ENCODE measurements at places on chromosomes 2 and 18.

GRCh38 chr18:45962866-45963265 lies 4.3 kb downstream of the EPG5 start:
- ATAC-seq = no peak

DNA sequence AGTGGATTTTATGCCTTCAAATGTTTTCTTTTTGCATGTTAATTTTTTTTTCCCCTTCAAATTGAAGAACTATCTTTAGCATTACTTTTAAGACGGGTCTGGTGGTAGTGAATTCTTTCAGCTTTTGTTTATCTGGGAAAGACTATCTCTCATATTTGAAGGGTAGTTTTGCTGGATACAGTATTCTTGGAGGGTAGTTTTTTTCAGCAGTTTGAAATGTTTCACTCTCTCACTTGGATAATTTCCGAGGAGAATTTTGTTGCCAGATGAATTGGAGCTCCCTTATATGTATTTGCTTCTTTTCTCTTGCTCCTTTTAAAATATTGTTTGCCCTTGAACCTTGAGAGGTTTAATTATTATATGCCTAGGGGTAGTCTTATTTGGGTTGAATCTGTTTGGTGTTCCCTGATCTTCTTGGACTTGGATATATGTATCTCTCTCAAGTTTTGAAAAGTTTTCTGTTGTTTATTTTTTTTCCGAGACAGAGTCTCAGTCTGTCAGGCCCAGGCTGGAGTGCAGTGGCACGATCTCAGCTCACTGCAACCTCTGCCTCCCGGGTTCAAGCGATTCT lies 15.5 kb downstream of the TTLL4 start:
- ATAC-seq = no peak

- no peak for ATAC-seq
Measured at GRCh38 chr2:152083202-152083875, 15.5 kb downstream of the CACNB4 start.

DNA sequence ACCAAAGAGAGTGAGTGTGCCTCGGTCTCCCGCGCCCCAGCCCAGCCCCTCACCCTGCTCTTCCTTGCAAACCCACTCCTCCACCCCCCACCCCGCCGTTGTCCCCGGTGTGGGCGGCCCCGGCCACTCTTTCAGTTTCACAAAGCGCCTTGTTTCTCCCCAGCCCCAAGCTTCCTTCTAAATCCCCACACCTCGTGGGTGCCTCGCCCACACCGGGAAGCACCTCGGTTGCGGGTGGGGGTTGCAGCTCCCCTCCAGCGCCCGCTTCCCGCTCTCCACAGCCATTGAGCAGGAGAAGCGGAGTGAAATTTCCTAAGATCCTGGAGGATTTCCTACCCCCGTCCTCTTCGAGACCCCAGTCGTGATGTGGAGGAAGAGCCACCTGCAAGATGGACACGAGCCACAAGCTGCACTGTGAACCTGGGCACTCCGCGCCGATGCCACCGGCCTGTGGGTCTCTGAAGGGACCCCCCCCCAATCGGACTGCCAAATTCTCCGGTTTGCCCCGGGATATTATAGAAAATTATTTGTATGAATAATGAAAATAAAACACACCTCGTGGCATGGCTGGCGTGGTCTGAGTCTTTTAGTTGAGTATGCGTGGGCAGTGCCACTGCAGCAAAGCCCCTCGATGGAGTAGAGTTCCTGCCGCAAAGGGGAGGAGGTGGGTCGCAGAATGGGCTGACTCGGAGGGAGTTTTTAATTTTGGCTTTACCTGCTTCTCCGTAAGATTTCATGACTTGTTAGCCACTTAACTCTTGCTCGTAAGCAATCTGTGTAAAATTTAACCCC lies 848 bp downstream of the TMSB10 start:
- ATAC-seq = peak; percentile 54

- ATAC-seq = no peak
Measured at GRCh38 chr2:10048501-10049171, 5.3 kb downstream of the KLF11 start.

GRCh38 chr2:11348209-11348749 lies 3.8 kb upstream of the ROCK2 start:
- ATAC-seq = no peak

- peak; percentile 31 for ATAC-seq
Measured at GRCh38 chr2:67871686-67872412, 191.0 kb downstream of the C1D start.

All from stimulated activated memory B cell treated with anti-CD40 and anti-IgM and Interleukin-4, amounts not matched to agents 10 μg/mL and 1 μg/mL and 100 μg/mL, for 72 hours (primary cell).